ENCODE measurements at places on chromosomes 16 and 17.

GRCh38 chr16:28543072-28543471 is 4.3 kb upstream of the NUPR1 start:
- H3K27me3 ChIP-seq: peaks cover 10% of the 10 kb centered on the region
- no peak for DNase-seq

- no peak for DNase-seq
- peaks cover 4% of the 10 kb centered on the region for H3K36me3 ChIP-seq
- H3K27ac ChIP-seq: no peak overlapping the region
- H3K27me3 ChIP-seq: peaks cover 3% of the 10 kb centered on the region
Measured at GRCh38 chr16:27398894-27399853, 2.8 kb upstream of the IL21R start.

DNA sequence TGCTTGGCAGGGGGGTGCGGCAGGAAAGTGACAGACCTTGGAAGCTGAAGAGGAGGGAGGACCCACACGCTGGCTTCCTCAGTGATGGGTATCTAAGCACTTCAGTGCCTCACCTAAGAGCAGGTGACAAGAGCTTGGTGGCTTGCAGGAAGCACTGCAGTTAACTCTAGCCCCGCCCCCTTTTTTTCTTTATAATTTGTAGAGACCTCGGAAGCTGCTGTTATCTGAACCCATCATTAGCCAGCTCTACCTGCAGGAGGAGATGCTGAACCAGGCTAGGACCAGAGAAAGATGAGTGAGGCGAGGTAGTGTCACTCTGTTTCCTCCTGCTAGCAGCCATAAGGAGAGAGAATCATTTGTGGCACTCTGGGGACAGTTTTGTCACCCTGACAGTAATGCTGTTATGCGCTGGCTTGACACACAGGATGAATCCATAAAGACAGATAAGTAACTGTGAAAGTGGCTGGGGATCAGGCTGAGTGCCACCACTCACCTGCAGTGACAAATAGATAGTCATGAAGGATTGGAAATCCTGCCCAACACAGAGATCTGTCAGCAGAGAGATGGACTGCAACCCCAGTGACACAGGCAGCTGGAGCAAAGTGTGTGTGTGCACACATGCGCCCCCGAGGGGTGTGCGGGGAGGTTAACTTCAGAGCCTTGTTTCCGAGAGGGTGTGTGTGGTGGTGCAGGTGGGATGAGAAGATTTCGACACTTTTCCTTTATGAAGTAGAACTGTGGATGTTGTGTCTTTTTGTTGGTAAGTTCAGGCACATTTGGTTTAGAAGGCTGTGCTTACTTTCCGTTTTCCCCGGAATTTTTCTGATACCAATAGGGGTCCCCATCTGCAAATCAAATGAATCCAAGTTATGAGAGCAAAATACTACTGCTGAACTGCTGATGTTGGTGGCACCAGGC is 224.0 kb downstream of the IRX3 start:
- H3K4me1 ChIP-seq: peaks cover 3% of the 10 kb centered on the region
- no peak overlapping the region for H3K4me3 ChIP-seq
- no peak for DNase-seq
- no peaks in the 10 kb centered on the region for H3K27me3 ChIP-seq

GRCh38 chr17:41593306-41593981 is 6.7 kb upstream of the KRT14 start:
- DNase-seq: no peak
- H3K4me1 ChIP-seq: no peaks in the 10 kb centered on the region
- H3K4me3 ChIP-seq: no peak overlapping the region
- H3K27me3 ChIP-seq: peaks cover 23% of the 10 kb centered on the region

DNA sequence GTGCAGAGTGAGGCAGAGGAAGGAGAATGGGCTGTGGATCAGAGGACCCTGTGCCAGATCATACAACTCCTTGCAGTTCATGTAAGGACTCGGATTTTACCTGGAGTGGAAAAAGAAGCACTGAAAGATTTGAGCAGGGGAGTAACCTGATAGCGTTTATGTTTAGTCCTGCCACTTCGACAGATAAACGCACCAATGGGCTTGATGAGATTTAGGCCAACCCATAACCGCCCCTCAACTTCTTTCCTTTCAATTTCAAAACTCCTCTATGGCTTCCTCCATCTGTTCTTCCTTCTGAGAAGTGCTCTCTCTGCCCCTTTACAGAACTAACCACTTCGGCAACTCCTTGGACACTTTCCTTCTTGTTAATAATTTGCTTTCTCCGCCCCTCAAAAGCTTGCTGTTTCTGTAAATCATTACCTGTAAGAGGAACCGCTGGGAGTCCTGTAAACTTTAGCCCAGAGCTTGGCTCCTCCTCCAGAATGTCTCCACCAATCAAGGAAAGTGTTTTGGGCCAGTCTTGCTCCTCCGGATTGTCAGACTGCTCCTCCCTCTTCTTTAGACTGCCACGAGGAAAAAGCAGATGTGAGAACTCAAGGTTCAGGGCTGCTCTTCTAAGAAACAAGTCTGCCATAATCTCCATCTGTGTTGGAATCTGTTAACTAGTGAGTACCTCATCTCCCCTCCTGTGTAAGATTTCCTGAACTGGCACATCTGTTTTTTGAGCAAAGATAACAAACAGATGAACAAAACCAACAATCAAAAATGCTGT is at the start of gene ACSM3:
TSS of gene ACSM3 (plus strand) at position 554 of the 772 bp plus-strand sequence. CDS start 6,021 bp downstream, outside the sequence.
- peaks cover 10% of the 10 kb centered on the region for H3K4me1 ChIP-seq
- peaks cover 12% of the 10 kb centered on the region for H3K36me3 ChIP-seq
- peak; percentile 59 for DNase-seq

- peak within 1 kb of the TSS; percentile 98 for H3K27ac ChIP-seq
- H3K27me3 ChIP-seq: peaks cover 2% of the 10 kb centered on the region
- H3K4me1 ChIP-seq: peaks cover 34% of the 10 kb centered on the region
Measured at GRCh38 chr17:1179818-1180742, at the start of gene ABR. Gene ABR (minus strand): TSS chr17:1179981. CDS start chr17:1179727, 254 bp downstream.

- H3K36me3 ChIP-seq: no peaks in the 10 kb centered on the region
- H3K27ac ChIP-seq: peak overlapping the region; percentile 94
- H3K27me3 ChIP-seq: no peaks in the 10 kb centered on the region
- peak; percentile 36 for DNase-seq
- H3K4me1 ChIP-seq: peaks cover 46% of the 10 kb centered on the region
Measured at GRCh38 chr17:40107522-40108174, 7.3 kb upstream of the NR1D1 start.

DNA sequence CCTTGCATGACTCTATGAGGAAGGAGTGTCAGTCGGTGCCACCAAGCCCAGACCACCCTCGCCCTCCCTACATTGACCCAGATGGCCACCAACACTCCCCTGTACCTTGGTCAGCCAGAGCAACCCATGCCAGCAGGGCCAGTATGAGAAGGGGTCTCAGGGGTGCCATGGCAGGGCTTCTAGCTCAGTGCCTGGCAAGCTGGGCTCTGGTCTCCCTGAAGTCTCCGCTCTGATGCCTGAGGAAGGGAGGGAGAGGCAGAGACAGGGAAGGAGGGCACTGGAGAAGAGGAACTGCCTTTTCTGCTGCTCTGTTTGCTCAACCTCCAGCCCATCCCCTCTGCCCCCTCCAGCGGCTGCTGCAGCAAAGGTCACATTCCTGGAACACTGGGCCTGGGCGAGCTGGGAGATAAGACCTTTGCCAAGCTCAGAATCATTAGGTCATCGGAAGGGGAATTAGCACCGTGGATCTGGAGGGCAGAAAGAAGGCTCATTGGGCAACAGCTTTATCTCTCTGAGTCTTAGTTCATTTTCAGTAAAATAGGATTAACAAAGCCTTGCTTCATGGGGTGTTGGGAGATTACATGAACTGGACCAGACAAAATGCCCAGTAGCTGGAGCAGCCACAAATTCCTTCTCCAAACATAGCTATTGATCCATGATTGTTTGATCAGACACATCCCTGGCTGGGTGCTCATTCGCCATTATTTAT is at the start of gene VTN:
TSS of gene VTN (minus strand) at position 273 of the 709 bp plus-strand sequence. CDS start at position 169, 104 bp downstream.
- peak within 1 kb of the TSS; percentile 97 for H3K4me3 ChIP-seq
- H3K4me1 ChIP-seq: peaks cover 21% of the 10 kb centered on the region
- DNase-seq: no peak
- H3K36me3 ChIP-seq: peaks cover 3% of the 10 kb centered on the region

- DNase-seq: no peak
- H3K27me3 ChIP-seq: no peaks in the 10 kb centered on the region
- no peak overlapping the region for H3K4me3 ChIP-seq
- H3K27ac ChIP-seq: no peak overlapping the region
Measured at GRCh38 chr16:78494105-78494504, 394.7 kb downstream of the WWOX start.

DNA sequence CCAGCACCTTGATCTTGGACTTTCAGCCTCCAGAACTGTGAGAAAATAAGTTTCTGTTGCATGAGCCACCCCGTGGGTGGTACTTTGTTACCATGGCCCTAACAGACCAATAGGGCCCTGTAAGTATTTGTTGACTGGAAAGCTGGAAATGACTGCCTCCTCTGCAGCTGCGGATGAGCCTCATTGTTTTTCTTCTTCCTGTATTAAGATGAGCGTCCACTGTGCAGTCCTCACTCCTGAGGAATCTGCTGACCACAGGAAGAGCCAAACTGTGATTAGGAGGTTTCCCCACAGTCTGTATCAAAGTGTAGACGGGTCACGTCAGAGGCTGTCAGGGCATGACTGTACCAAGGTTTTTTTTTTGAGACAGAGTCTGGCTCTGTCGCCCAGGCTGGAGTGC is 12.2 kb upstream of the AKTIP start:
- H3K36me3 ChIP-seq: no peaks in the 10 kb centered on the region
- no peak for DNase-seq
- no peak overlapping the region for H3K4me3 ChIP-seq
- H3K27me3 ChIP-seq: no peaks in the 10 kb centered on the region

- peak overlapping the region; percentile 39 for H3K4me3 ChIP-seq
- no peak overlapping the region for H3K27ac ChIP-seq
- DNase-seq: peak; percentile 5
- peaks cover 2% of the 10 kb centered on the region for H3K27me3 ChIP-seq
Measured at GRCh38 chr16:79012671-79013434, 587.7 kb downstream of the MAF start.

DNA sequence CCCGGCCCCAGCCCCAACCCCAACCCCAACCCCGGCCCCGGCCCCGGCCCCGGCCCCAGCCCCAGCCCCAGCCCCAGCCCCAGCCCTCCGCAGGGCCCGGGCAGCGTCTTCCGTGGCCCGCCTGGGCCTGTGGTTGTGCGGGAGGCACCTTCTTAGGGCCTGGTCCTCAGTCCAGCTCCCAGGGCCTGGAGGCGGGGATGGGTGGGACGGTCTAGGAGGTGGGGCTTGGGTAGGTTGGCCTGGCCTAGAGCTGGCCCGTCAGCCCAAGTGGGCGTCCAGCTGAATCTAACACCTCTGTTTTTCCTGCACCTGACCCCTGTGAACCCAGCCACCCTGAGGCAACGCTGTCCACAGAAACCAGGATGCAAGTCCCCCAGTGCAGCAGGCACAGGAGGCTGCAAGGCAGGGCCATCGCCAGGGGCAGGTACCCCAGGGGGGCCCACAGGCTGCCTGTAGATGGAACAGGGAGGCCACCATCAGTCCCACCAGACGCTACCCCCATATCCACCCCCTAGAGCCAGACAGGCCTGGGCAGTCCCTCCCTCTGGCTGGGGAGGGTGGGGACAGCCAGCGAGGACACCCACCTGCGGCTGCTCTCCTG is 8.8 kb downstream of the MSLN start:
- no peaks in the 10 kb centered on the region for H3K4me1 ChIP-seq
- H3K27me3 ChIP-seq: peaks cover 3% of the 10 kb centered on the region
- H3K27ac ChIP-seq: no peak overlapping the region
- H3K4me3 ChIP-seq: no peak overlapping the region
- no peak for DNase-seq

DNA sequence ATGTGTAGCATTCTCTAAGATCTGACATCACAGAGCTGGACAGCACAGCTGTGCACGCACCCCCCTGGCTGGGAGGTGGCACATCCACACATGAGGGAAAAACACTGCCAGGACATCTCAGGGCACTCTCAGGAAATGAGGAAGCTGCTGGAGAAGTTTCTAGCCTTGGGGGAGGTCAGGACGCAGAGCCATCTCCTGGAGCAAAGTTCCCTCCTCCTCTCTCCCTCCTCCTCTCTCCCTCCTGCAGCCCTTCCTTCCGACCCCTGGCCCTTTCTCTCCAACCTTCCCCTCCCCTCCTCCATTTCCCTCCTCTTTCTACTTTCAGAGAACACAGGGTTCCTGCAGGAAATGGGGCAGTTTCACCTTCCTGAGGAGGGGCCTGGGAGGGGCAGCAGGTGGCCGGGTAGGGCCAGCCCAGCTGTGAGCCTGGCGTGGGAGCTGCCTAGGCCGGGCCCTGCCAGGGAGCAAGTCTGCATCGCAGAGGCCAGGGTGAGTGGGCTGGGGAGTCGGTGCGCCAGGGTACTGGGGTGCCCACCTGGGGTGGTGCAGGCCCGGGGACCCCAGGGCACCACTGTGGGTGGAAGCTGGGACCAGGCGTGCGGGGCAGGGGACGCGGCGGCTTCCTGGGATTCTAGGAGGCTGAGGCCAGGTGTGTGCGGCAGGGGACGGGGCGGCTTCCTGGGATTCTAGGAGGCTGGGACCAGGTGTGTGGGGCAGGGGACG is at the start of gene DPEP1:
TSS of gene DPEP1 (plus strand) at position 412 of the 723 bp plus-strand sequence. CDS start 16,769 bp downstream, outside the sequence.
- H3K27me3 ChIP-seq: peaks cover 10% of the 10 kb centered on the region
- H3K4me3 ChIP-seq: no peak within 1 kb of the TSS
- H3K27ac ChIP-seq: no peak within 1 kb of the TSS
- no peaks in the 10 kb centered on the region for H3K36me3 ChIP-seq

DNA sequence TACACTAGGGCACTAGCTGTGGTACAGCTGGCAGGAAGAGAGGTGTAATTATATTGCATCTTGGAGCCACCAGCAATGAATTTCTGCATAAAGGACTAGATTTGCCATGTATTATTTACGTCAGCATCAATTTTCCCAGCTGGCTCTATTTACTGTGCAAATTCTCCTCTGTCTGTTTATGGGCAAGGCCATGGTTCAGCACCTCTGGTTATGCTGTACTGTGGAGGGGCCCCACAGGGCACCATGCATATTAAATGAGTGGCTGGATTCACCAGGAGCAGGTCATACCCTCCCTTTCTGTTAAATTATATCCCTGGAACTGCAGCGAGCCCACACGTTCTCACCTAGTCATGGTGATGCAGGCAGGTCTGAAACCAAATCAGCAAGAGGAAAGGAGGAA is 19.8 kb downstream of the RAD51D start:
- peaks cover 3% of the 10 kb centered on the region for H3K4me1 ChIP-seq

- H3K4me3 ChIP-seq: peak overlapping the region; percentile 33
- H3K27ac ChIP-seq: no peak overlapping the region
- H3K27me3 ChIP-seq: peaks cover 26% of the 10 kb centered on the region
- no peak for DNase-seq
- H3K36me3 ChIP-seq: no peaks in the 10 kb centered on the region
Measured at GRCh38 chr17:77892469-77893143, 65.9 kb upstream of the TNRC6C start.

- no peak for DNase-seq
- H3K4me3 ChIP-seq: no peak overlapping the region
- H3K36me3 ChIP-seq: no peaks in the 10 kb centered on the region
- H3K4me1 ChIP-seq: no peaks in the 10 kb centered on the region
- no peak overlapping the region for H3K27ac ChIP-seq
Measured at GRCh38 chr16:19027416-19027815, 40.0 kb upstream of the COQ7 start.

DNA sequence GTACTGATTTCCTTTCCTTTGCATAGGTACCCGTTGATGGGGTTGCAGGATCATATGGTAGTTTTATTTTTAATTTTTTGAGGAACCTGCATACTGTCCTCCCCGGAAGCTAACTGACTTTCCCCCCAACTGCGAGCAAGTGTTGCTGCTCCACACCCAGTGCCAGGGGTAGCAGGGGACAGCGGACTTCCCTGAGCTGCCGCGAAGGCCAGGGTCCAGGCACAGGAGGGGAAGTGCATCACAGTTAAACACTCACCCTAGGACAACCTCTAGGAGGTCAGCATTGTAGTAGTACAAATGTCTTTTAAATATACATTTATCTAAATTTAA is 201.7 kb downstream of the NPIPB11 start:
- H3K27ac ChIP-seq: no peak overlapping the region
- H3K27me3 ChIP-seq: no peaks in the 10 kb centered on the region
- no peak for DNase-seq
- H3K4me3 ChIP-seq: no peak overlapping the region

GRCh38 chr17:1095853-1096173 is 84.0 kb downstream of the ABR start:
- H3K27me3 ChIP-seq: no peaks in the 10 kb centered on the region
- H3K36me3 ChIP-seq: peaks cover 8% of the 10 kb centered on the region
- no peak overlapping the region for H3K4me3 ChIP-seq
